ENCODE measurements at places on chromosomes 3 and 15.

- no peak for DNase-seq
These were observed 148.0 kb upstream of the OSTN start for GRCh38 chr3:191051037-191051436.

DNA sequence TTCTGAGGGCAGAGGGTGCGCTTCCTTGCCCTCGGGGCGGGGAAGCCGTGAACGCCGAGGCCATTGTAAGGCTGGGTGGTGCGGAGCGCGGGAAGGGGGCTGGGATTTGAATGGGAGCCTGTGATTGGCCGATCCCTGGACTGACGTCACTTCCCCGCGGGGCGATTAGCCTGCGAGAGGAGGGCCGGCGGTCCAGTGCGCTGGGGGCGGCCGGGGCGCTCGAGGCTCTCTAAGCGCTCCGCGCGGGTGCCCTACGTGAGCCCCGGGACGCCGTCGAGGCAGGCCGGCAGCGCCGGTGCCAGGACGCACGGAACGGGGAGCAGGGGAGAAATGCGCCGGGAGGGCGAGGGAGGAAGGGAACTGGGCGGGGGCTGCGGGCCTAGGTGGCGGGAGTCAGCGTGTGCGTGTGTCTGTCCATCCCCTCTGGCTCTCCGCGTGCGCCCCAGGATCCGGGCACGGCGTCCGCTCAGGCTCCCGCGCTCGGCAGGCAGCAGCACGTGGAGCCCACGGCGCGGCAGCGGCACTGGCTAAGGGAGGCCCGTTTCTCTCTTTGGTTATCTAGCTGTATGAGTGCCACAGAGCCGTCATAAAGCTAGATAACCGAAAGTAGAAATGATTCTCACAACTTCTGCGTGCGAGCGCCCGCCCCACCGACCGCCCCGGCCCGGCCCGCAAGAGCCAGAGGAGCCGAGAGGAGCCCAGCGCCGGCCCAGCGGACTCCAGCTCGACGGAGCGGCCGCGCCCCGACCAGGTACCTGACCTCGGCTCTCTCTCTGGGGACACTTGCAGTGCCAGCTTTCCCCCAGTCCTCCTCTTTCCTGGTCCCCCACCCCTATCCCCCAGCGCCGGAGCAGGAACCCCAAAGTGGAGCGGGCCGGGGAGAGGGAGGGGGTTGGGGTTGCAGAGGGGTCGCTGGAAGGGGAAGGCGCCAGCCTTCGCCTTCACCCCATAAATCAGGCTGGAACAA is 33.1 kb upstream of the POLG start:
- peak; percentile 25 for DNase-seq

DNA sequence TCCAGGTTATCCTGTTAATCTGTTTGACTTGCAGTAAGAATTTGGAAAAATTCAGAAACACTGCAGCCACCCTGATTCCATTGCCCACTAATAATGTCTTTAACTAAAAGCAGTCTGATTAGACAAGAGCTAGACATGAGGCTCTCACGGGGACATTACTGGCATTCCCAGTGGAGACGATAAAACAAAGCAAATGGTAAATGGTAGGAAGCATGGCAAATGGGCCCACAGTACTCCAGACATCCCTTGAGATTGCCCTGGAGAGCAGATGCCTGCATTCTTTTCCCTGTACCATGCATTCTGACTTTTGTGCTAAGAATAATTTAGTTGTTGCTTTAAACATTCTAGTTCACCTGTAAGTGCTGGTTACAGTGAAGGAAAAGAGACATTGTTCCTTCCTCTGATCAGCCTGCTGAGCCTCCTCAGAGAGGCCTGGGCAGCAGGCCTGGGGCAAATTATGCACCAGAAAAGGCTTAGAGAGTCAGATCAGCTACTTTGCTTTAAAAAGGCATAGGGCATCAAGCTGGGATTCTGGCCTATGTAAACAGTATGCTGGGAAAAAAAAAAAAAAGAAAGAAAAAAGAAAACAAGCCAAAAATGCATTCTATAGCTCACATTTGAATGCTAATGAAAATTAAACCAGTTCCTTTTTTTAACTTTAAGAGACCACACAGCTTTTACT is 204.6 kb downstream of the GABRG3 start:
- DNase-seq, result no peak

GRCh38 chr15:38088971-38089370 is 154.5 kb downstream of the TMCO5A start:
- no peak for DNase-seq

GRCh38 chr3:193734737-193735366 is 141.8 kb downstream of the OPA1 start:
- no peak for DNase-seq

DNA sequence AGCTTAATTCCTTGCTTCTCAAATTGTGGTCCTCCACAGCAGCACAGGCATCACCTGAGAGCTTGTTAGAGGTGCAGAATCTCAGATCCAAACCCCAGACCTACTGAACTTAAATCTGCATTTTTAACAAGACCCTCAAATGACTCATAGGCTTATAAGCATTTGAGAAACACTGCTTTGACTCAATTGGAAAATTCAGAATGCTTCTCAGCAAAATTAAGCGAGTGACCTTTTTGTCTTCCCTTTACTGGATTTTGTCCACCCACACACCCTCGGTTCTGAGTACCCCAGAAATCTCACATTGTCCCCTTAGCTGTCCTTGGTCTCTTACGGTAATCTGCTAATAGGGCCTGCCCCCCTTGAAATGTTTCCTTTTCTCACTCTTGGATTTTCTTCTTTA is 17.9 kb downstream of the CD80 start:
- no peak for DNase-seq

GRCh38 chr15:93289941-93290617 is 201.1 kb upstream of the RGMA start:
- no peak for DNase-seq

GRCh38 chr3:94643400-94643799 is 580.5 kb downstream of the NSUN3 start:
- DNase-seq, result no peak

DNA sequence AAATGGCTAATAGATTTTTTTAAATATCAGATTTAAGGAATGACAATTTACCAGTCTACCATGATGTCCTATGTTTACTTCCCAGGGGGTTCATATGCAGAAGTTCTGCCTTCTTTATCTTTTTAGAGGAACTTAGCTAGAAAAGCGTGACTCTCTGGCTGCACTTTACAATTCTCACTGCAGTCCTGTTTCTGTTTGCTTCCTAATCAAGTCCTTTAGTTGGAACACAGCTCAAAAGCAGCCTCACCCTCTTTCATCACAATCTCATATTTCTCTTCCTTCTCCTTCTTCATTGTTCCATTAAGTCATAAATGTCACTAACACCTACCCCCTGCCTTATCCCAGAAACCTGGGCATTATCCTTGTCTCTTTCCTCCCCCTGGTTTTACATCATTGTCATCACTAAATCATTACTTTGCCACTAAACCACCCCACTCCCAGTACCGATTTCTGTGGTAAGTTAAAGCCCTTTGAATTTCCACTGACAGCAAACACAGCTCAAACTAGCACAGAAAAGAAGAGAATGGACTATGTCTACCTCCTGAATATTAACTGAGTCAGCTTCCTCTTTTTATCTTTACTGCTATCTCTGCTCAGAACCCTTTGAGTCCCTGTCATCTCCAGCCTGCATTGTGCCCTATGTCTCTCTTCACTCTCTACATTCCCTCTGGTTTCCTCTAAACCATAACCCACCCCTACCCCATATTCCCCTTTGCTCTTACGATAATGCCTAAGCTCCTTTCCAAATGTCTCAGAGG is 13.8 kb upstream of the PPP4R2 start:
- DNase-seq, result no peak

DNA sequence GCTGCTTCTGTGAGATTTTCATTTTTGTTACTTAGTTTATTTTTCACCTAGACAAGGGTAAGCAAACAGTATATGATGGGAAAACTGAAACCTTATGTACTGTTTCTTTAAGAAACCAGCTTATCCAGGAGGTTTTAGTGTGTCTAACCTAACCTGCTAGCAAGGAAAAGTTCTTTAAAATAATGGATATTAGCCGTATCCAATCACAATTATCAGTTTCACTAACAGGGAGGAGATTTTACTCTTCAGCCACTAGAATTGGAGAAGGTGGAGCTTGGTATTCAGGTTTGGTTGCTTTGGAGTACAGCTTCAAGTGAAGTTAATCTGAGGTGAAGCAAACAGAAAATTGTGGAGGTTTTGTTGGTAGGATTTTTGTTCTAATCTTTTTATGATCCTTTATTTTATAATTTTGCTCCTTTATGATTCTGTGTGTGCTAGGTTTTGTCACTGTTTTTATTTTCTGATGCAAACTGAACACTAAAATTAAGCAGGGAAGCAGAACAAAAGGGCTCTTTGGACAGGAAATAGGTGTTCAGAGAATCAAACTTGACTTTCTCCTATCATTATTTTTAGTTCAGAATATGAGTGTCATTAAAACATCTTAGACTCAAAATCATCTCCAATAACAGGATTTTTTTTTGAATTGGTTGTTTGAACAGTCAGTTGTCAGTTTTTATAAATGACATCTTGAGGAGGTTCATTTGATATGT is 13.0 kb downstream of the ZFAND6 start:
- no peak for DNase-seq

- DNase-seq, result no peak
These were observed 182.4 kb downstream of the CBLB start for GRCh38 chr3:105686278-105686897.

GRCh38 chr3:39065197-39065596 is 13.4 kb downstream of the WDR48 start:
- no peak for DNase-seq

GRCh38 chr3:157129803-157130466 is 30.0 kb downstream of the CCNL1 start:
- no peak for DNase-seq

GRCh38 chr3:143255739-143256138 is 136.2 kb downstream of the CHST2 start:
- DNase-seq, result no peak

DNA sequence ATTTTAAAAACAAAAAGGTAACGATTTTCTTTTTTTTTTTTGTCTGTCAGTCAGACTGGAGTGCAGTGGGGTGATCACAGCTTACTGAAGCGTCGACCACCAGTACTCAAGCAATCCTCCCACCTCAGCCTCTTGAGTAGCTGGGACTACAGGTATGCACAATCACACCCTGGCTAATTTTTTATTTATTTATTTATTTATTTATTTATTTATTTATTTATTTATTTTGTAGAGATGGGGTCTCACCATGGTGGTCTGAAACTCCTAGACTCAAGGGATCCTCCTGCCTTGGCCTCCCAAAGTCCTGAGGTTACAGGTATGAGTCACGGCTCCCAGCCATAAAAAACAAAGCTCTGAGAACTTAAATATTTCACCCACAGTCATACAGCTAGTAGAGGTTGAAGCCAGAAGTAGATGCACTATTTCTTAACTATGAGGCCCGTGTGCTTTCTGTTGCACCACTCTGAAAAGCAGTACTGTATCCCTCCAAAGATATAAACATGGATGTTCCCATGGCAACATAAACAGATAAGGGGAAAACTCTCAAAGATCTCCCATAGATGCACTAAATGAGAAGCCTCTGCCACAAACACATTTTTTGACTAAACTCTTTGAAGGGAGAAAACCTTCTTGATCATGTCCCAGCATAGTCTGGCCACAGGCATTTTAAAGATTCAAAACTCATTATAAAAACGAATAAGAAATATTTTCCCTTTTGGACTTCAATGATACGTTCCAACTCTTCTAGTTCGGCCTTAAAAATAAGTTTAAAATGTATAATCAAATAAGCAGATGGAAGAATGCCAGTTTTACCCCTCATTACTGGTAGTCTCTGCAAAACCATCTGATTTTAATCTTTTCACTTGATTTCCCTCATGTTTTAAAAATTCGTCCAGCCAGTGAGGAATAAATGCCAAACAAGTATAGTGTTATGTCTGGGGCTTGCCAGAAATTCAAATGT is 162.3 kb upstream of the ARHGEF26 start:
- no peak for DNase-seq

DNA sequence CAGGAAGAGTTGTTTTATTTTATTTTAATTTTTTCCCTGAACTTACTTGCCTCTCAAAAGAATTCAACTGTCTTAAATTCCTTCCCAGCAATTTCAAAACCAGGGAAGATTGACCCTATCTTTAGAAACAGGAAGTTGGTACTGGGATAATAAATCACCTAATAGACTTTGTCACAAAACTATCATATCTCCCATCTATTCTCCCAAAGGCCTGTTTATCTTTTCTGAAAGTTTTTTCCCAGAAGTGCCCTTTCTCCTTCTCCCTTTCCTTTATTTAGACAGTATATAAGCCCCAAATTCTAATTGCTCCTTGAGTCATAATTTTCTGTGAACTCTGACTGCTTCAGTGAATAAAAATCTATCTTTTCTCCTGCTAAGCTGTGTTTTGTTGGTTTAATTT is 2.9 kb upstream of the RNF7 start:
- DNase-seq, result no peak

GRCh38 chr15:56337084-56337725 is 28.0 kb upstream of the TEX9 start:
- no peak for DNase-seq

GRCh38 chr15:44319385-44319784 is 30.9 kb downstream of the GOLM2 start:
- DNase-seq, result no peak

DNA sequence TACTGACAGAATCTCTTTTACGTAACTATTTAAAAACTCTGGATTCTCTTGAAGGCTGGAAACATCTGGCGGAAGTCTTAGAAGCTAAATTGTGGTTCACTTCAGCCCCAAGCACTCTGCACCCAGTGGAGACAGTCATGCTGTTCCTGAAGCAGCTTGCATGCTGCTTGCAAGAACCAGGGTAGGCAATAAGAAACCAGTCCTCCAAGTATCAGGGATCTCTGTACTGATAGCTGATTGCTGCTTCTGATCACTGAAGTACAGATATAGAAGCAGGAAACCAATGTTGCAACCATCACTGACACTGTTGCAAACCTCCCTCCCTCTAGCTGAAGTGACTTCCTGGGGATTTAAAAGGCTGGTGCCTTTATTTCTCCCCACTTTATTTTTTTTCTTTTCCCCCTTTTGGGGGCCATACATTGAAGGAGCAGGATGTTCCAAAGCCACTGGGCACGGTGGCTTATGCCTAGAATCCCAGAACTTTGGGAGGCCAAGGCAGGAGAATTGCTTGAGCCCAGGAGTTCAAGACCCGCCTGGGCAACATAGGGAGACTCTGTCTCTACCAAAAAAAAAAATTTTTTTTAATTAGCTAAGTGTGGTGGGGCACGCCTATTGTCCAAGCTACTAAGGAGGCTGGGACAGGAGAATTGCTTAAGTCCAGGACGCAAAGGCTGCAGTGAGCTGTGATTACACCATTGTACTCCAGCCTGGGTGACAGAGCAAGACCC is 15.3 kb downstream of the SPCS1 start:
- no peak for DNase-seq

DNA sequence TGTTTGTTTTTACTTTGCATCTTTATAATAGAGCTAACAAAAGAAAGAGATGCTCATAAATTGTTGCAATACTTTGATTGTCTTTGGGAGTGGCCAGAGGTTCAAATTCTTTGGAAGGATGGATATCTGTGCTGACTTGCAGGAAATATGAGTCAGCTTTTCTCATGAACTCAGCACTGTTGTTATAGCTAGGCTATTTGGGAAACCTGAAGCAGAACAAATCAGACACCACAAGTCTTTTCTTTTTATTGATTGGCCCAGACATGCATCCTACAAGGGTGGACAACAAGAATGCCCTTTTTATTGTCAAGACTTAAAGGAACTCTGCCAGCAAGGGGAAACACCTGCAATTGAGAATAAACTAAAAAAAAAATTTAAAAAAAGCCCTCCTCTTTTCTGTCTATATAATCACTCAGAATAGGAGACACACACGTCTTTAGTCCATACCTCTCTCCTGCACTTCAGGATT is 4.6 kb upstream of the DENND4A start:
- DNase-seq, result no peak

- DNase-seq, result no peak
These were observed 109.2 kb upstream of the LRTM1 start for GRCh38 chr3:55036883-55037577.

All from T-helper 2 cell (primary cell).